ENCODE measurements at places on chromosomes 7 and 10.

DNA sequence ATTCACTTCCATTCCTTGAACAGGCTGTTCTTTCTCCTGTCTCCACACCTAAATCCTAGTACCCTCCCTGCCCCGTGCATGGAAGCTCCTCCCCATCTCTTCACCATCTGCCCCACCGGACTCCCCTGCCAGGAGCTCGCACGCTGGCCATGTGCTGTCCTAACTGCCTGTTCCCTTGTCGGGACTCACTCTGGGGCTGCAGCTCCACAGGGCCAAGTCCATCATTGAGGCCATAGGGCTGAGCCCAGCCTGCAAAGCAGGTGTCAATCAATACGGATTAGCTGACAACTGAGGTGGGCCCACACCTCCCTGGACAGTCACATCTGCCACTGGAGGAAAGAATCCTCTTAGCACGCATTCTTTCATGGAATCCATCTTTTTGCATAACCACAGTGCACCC is 41.4 kb upstream of the DMBT1 start:
- DNase-seq = no peak

DNA sequence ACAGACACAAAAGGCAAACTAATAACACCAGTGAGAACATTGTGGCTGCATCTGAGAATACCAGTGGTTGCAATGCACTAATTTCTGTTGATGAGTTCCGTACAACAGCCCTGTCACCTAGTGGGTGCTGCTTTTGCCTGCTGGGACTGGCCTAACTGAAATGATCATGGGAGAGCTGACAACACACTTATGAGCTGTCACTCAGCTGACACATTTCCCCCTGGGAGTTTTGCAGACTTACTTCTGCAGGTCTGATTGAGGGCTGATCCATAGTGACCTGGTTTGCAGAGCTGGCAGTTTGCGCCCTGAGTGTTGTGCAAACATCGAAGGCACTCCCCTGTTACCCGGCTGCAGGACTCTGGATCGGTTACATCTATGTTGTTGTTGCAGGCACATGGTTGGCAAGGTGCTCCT is 60.6 kb upstream of the LAMB1 start:
- DNase-seq = no peak

DNA sequence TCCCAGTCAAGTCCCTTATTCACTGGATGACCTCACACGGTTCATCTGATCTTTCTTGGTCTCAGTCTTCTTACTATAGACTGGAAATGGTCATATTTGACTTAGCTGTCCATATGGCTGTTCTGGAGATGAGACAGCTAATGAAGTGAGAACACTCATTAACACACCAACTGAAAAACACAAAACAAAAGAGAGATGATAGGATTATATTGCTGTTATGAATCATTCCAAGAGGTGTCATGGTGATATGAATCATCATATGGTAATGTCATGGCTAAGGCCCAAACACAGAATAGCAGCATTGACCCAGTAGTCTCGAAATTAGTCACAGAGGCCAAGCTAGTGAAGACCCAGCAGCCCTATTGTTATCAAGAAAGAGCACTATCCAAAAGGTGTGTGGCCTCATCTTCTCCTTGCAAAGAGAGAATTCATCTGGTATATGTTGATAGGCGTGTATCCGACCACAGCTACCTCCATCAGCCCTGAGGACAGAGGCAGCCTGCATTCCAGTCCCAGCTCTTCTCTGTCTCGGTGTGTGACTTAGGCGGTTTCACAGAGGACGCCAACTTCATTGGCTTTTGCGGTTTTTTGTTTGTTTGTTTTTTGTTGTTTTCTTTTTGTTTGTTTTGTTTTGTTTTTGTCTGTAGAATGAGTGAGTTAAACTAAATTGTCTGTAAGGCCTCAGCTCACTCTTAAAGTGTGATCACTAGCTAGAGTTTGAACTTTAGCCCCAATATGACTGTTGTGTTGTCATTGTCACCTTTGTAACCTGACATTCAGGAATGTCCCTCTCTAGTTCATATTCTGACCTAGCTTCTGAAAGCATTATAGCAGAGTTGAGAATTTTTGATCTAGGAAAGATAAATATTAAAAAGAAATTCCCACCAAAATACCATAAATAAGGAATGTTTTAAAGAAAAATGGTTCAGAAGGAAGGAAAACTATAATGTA is 97.4 kb upstream of the PDCD4 start:
- DNase-seq = no peak

DNA sequence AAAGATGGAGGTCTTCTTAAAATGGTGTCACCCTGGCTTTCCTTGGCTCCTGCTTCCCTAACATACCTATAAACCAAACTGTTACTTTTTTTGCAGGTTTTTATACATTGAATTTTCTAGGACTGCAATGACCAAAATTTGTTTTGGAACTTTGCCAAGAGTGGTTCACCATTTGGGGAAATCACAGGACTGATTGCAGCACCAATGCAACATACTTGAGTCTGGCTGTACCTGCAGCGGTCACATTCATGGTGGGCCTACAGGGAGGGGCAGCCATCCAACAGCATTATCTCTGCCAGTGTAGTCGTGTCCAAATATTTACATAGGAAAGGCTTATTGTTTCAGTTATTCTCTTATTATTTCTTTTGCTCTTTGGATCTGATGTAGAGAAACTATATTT is 69.0 kb downstream of the HACD1 start:
- no peak for DNase-seq

DNA sequence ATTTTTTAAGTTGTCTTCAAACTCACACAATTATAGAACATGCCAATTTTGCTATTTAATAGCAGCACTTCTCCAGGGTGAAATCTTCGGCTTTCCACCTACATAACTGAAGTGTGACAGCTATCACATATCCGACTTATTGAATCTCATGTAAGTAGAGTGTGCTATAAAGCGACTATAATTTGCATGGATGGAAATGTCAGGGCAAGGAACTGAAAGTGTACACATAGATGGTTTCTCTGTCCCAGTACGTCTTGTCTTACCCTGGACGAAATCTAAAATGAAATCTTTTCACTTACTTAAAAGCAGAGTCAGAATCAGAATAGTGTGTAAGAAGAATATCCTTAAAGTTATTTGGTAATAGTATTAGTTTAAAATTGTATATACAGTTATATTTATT is 132.3 kb downstream of the THSD7A start:
- no peak for DNase-seq

DNA sequence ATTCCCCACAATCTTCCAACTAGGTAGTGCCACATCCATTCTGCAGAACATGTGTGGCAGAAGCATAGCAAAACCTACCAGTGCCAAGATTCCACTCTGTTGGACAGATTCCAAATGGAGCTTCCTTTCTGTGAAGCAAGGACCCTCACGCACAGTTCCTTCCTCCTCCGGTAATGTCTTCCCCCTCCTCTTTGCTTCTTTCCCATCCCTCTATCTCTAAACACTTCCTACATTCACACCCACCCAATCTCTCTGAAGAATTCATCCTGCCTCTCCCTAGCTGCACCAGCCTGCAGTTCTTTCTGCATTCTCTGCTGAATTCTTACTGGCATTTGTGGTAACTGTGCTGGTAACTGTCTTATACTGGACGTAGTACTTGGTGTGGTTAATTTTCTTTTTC is 124.9 kb downstream of the RNLS start:
- no peak for DNase-seq

GRCh38 chr10:8338177-8338766 is 283.8 kb downstream of the GATA3 start:
- no peak for DNase-seq
